ENCODE measurements at places on chromosomes 12 and 14. TPM values are rescaled to one million over a fixed set of nuclear protein-coding genes. Genes with fewer than 3 reads are reported as not detected.

The LYSET gene
- polyA plus RNA-seq = 17.7 TPM

The MMP19 gene
- polyA plus RNA-seq = 3.2 TPM

GRCh38 chr12:74170645-74171477, 366.8 kb upstream of the ATXN7L3B start:
- no peak for DNase-seq

DNA sequence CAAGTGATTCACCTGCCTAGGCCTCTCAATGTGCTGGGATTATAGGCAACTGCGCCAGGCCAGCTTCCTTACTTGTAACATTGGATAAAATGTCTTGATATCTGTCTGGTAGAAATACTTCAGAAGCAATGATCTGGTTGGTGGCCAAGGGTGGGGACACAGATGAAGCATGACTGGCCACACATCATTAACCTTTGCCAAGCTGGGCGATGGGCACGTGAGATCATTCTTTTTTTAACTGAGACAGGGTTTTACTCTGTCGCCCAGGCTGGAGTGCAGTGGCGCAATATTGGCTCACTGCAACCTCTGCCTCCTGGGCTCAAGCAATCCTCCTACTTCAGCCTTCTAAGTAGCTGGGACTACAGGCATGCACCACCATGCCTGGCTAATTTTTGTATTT, 31.1 kb downstream of the PLEKHH1 start:
- DNase-seq = no peak

- no peak for DNase-seq
Measured at GRCh38 chr14:94010625-94011024, 13.5 kb downstream of the CCDC197 start.

DNA sequence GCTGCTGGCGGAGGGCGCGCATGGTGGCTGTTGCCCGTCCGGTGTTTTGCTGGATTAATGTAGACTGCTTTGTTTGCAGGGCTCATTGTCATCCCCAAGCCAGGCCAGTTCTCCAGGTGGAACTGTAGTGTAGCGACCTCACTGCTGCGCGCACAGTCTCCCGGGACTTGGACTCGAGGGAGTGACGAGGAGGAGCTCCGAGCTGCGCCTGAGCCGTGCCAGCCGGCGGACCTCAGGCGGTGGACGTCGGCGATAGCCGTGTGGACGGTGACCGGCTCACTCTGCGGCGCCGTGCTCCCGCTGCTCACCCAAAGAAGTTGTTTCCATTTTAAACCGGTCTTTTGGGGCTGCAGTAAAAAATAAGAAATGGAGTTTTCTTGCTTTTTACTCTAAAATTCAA, 82.2 kb downstream of the MOK start:
- DNase-seq = no peak

GRCh38 chr14:23602181-23603095, 23.8 kb upstream of the JPH4 start:
- no peak for DNase-seq

GRCh38 chr12:82187011-82187410, 171.2 kb downstream of the CCDC59 start:
- DNase-seq = no peak

DNA sequence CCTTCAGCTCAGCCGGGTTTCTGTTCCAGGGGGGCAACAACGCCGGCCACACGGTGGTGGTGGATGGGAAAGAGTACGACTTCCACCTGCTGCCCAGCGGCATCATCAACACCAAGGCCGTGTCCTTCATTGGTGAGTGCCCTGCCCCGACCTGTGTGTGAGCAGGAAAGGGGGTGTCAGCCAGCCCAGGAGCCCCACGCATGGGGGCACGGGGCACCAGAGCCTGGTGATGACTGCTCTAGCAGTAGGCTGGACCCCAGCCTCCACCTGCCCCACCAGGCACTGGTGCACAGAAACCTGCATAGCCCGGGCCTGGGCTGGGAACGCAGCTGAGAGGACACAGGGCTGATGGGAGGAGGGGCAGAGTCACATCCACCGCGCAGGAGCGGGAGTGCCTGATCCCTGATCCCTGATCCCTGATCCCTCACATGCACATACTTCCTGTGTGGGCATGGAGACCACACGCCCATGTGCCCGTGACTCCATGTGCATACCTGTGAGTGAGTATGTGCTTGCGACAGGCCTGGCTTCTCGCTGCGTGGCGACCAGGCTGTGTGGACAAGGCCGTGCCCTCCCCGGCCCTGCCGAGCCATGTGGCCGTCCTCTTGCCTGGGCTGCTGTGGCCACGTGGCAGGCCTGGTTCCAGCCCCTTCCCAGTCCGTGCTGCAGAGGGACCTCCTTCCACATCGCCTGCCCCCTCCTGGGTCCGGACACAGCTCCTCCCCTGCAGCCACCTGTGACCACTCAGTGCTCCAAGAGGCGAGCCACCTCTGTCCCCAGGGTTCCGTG, 11.2 kb downstream of the ADSS1 start:
- DNase-seq = no peak

GRCh38 chr14:73263606-73264005, 26.3 kb downstream of the PAPLN start:
- no peak for DNase-seq

GRCh38 chr14:68815298-68816182, 22.7 kb upstream of the ZFP36L1 start:
- DNase-seq = no peak

DNA sequence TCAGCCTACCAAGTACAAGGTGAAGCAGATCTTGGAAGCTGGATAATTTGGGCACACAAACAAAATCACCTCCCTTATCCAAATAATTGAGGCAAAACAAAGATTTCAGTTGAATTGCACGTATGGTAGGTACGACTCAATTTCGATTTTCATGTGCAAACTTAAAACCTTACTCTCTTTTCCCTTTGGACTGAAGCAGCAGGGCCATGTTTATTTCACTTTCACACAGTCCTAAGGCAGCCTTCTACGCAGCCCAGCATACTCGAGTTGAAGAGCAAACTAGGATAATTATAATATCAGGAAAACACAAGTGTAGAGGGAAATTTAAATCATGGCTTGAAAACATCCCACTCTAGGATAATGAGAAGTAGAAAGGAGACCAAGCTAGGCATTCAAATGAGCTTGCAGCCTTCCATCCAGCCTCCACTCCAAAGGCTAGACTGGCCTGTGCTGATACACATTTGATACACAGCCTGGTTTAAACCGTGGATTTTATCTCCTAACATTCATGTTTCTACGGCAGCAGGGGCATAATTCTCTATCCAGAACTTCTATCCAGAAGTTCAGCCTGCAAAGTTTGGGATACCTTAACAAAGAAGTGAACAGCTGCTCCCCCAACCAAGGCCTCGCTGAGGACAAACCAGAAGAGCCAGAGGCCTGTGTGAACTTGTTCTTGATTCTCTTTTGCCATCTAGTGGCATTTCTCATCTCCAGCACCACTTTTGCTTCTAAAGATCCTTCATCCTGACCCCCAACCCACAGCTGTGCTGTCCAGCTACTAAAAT, 2.4 kb upstream of the RNASE7 start:
- DNase-seq = peak; percentile 74

All from muscle of back (tissue), 13 donors.